Gastroesophageal sphincter (tissue), 4 donors: ENCODE measurements at places on chromosomes 7 and 10.

- no peak for ATAC-seq
Observed at GRCh38 chr10:111103196-111103840, 26.5 kb downstream of the ADRA2A start.

GRCh38 chr10:78339251-78339650 lies 305.6 kb downstream of the RPS24 start:
- no peak for ATAC-seq

DNA sequence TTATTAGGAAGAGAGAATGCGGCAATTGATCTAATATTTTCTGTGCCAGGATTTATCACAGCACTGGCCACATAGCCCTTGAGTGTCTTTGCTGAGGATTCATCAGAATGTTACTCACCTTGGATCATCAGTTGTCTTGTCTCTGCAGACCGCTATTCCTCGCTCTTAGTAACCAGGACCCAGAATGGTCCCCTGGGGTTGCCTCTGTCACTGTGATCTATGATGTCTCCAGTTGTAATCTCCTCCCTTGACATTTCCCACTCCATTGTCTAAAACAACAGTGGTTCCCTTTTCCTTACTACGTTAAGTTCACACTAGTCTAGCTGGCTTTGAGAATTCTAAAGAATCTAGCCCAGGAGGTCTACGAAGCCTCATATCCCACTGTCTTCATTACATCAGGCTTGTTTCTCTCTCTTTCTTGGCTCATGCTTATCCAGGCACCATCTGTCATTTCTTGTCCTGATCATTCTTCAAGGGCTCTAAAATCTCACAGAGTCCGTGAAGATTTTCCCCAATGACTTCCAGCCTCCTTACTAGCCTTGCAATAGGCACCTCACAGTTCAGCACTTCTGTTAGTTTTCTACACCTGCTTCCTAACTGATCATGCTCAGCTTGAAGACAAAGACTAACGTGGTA lies 125.8 kb downstream of the CUBN start:
- ATAC-seq: no peak

DNA sequence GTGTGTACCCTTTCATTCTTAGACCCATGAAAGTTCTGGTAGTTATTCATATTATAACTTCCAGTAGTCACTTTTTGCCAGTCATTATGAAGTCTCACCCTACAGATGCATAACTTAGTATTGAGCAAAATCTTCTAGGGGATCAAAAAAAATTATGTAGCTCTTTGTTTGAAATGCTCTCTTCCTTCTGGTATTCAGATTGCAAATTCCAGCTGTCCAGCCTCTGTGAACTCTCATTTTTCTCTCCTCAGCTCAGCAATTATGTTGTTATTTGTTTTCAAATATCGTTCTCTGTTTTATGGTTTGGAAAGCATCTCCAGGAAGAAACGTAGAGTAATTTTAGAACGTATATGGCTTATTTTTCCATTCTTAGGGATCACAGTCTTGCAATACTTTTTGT lies 442.5 kb downstream of the SEMA3D start:
- no peak for ATAC-seq

DNA sequence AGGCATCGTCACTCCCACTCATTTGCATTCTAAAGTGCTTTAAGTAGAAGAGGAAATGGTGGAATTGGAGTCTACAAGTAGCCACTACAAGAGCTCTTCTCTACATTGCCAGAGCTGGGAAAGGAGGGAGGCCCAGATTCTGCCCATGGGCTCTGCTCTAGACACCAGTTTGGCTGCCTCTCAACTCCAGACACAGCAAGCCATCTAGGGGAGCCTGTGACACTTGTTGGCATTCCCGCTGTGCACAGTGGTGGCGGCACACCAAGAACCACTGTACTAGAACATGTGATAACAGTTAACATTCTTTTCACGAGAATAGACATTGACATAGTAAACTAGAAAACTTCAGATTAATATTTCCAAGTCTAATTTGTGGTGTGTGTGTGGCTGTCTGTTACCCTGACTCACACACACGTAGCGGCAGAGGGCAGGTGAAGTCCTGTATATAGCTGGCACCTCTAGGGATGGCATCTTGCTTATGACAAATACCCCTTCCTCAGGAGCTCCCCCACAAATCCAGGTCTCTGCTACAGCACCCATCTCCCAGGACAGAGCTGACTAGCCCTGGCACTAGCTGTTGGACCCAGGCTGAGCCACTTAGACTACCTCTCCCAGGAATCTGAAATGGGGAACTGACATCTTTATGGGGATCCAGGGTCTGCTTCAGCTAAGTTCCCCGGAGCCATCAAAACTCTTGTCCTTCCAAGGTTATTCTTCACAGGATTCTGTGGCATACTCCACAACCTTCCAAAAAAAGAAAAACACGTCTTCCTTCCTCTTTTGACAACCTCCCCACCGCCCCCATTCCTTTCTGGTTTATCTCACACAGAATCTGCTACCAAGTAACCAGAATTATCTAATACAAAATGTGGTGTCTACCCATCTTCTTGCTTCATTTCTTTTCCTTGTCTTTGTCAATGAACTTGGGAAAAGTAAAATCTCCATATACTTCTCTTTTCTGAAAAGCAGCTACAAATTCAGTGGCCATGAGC lies 54.7 kb upstream of the MRLN start:
- ATAC-seq: no peak

DNA sequence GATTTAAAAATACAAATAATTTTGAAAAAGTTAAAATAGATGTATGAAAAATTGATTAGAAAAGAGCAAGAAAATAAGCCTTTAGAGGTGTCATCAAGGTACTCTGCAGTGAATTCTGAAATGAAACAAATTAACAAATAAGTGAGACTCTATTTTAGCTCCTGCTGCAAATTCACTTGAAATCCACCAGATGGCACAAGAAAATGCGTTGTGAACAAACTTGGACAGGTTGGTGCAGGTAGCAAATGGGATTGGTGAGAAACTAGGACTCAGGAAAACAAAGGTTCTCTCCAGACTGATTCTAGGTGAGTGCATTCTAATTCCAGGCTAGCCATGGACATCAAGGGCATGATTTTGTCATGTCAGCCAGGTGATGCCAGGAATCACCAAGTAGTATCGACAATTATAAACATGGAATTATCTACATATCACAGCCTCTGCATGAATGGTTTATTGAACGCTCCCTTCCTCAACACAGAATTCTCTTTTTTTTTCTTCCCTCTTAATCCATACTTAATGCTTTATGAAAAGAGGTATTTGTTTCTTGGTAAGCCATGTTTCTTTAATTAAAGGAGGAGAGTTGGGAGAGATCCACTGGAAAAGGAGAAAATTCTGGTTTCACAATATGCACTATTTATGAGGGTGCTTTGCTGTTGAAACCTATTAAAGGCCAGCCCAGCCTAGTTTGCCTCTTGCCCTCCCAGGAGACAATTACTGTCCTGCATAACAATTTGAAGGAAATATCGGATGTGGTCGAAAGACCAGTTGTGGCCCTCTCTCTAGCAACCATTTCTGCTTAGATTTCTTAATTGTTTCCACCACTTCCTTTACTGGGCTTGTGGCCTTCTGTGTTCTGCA lies 118.1 kb downstream of the ZNF365 start:
- peak; percentile 50 for ATAC-seq

GRCh38 chr10:114754445-114755320 lies 66.9 kb upstream of the FHIP2A start:
- peak; percentile 23 for ATAC-seq

DNA sequence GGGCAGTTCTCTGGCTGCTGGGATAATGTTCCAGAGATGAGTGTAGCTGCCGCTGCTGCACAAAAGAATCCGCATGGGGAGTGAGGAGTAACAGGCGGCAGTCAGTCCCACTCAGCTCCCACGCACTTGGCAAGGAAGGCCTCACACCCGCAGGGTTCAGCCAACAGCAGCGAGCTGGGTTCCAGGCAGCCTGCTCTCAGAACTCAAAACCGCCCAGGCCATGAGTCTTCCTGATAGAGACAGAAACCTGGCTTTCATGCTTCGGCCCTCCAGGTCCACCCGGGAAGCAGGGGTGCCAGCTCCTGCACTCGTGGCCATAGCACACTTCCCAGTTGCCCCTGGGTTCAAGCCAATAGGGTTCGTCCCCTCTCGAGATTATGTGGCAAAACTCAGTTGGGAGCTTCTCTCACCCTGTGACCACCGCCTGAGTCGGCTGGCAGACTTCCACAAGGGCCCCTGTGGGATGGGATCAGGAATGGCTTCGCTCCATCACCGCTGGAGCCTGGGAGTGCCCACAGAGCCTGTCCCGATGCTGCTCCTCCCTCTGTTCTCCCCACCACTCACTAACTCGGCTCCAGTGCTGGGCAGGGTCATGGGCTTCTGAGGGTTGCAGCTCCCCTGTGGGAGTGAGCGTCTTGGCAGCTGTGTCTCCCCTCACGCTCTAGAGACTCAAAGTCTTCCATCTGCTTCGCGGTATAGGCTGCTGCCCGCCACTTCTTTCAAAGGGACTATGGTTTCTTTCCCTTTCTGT lies 20.6 kb downstream of the CLRN3 start:
- ATAC-seq: no peak

GRCh38 chr10:72523062-72523461 lies 102.8 kb downstream of the MICU1 start:
- no peak for ATAC-seq

- ATAC-seq: no peak
Observed at GRCh38 chr10:72502581-72502980, 123.3 kb downstream of the MICU1 start.

DNA sequence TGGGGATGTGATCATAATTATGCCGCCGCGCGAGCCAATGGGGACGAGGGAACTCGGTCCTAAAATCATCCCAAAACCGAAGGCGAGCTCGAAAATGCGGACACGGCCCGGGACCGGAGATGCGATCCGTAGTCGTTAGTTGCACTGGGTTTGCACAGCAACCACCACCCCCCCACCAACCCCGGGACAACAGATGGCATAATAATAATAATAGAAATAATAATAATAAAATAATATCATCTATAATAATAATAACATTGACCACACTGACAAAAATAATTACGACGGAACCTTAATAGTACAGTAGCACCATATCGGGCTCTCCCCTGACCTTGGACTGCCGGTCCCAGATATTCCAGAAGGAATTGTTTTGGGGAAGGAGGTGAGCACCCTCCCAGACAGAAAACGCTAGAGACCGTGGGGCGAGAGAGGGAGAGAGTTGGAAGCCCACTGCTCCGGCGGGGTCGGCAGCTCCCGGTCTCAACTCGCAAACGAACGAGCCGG lies 1.1 kb upstream of the EMX2 start:
- ATAC-seq: no peak

DNA sequence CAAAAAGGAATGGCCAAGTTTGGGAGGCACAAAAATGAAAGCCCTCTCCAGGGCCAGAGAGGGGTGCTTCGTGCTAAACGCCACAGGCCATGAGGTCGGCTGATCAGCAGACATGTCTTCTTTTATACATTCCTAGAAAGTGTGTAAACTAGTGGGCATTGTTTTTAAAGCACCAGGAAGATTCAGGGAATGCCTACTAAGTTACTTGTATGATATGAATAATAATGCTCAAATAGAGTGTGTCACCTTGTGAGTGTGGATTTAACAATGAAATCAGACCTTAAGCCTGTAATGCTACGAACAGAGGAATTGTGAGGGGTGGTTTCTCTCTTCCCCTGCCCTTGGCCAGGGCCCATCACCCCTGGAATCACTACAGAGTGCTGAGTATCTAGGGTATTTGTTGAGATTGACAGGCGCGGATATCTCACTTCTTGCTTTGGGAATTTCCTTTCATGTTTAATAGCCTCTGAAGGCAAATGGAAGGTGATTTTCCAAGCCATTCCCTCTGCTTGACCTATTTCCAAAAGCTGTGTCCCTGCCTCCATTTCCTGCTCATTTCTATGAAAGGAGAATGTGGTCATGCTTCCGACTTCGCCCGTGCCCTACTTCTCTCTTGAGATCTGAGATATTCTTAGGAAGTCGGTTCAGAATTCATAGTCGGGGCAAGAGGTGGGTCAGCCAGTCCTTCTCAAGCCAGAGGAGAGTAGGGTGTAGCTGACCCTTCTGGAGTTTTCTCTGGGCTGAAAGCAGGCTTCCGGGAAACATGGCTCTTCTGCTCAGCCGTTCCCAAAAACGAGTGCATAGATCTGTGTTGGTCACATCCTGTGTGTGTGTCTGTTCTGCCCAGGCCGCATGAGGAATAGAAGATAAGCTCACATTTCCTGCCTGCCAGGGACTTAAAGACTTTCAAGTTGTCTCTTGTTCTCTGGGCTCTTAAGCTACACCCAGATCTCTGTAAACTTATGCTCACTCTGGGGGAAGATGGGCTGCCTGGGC lies 167.8 kb upstream of the ITGB1 start:
- peak; percentile 10 for ATAC-seq

DNA sequence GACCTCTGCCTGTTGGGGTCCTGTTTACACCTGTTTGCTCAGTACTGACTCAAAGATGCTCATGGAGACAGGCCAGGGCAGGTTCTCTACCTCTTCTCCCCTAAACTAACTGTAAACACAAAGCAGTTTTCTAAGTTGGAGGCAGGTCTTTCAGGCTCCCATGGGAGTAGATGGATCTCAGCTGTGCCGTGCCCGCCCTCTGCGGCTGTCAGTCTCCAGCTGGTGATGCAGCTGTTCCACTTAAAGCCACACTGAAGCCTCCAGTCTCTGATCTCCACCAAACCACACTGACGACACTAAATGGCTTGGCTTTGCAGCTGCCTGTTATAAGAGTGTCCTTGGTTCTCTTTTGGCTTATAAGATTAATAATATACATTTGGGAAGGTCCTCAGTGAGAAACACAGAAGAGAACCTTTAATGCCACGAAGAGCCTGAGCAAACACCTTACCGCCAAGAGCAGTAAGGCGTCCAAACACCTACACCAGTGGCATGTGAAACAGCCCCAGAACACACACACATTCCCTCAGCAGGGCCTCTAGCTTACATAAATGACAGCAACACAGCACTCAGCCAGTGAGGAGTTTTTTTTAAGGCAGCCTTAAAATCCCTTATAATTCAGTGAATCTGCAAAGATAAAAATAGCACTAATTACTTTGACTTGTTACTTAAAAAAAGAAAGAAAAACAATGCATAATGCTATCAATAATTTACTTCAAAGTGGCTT lies 60.4 kb upstream of the KCNIP2 start:
- no peak for ATAC-seq

DNA sequence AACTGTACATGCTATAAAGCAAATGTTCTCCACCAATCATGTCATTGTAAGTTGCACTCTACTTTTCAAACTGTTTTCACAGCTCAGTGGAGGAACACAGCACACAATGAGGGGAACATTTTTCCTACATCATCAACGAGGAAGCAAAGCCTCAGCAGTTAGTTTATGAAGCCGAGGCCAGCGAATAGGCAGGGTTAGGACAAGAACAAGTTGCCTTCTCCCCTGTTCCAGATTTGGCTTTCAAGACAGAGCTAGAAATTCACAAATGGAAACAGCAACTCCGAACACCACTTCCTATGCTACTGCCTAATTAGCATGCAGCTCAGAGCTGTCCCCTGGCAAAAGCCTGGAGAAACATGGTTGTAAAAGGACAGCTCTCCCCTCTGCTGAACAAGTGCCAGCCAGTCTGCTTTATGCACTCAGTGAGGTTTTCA lies 19.8 kb downstream of the ITGB8 start:
- peak; percentile 26 for ATAC-seq

DNA sequence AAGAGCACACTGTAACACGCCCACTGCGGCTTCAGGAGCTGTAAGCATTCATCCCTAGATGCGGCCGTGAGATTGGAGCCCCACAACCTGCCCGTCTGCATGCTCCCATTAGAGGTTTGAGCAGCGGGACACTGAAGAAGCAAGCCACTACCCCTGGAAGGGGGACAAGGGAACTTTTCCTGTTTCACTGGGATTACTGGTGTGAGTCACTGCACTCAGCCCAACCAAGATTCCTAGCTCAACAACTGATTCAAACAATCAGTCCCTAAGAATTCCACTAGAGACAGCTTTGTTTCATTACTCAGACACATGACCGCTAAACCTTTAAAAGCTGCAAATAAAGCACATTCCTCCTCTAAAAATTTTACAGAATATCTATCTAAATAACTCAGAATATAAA lies 69.8 kb downstream of the ORC5 start:
- no peak for ATAC-seq
